ENCODE measurements at places on chromosomes 7 and 10.

- DNase-seq: no peak
Observed at GRCh38 chr7:135188298-135188984, 17.9 kb upstream of the CYREN start.

DNA sequence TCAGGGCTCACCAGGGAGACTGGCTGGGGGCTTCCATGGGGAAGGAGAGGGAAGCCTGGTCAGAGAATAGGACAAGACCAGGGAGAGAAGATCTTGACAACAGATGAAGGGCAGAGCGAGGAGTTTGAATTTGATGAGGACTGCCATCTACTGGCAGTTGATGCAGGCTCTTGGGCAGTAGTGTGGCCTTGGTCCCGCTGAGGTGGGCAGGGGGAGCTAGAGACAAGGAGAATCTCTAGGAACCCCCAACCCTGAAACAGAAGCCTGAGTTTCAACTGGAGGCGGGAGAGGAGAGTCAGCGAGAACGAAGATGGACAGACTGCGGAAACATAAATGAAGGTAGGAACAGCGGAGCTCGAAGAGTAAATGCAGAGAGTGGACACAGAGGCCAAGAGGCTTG, 81.0 kb downstream of the PPP1R3C start:
- peak; percentile 57 for DNase-seq

DNA sequence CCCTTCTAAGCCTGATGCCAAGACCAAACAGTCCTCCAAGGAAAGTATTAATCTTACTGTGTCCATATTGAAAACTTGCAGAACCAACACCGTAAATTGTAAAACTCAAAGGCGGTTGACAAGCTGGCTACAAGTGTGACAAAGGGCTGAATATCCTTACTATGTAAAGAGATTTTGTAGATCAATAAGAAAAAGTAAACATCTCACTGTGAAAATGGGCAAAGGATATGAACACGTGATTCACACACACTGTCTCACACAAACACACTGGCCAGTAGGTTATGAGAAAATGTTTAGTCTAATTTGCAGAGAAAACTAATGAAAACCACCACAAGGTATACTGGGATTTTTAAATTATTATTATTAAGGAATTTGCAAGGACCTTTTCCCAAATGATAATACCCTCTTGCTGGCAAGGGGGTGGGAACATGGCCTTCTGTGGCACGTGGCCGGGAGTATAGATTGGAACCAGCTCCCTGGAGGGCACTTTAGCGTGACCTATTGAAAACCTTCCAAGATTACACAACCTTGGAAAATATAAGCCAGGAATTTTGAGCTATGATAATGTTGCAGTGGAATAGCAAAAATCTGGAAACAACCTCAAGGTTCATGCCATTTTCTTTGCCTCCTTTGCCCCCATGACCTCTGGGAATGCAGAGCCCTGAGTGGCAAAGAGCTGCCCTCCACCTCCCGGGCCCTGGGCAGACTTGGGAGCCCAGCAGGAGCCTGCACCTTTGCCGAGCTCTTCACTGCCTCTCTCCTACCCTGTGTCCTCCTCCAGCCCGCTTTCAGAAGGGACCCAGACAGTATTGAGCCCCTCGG, 26.2 kb upstream of the SLC29A3 start:
- DNase-seq: no peak

DNA sequence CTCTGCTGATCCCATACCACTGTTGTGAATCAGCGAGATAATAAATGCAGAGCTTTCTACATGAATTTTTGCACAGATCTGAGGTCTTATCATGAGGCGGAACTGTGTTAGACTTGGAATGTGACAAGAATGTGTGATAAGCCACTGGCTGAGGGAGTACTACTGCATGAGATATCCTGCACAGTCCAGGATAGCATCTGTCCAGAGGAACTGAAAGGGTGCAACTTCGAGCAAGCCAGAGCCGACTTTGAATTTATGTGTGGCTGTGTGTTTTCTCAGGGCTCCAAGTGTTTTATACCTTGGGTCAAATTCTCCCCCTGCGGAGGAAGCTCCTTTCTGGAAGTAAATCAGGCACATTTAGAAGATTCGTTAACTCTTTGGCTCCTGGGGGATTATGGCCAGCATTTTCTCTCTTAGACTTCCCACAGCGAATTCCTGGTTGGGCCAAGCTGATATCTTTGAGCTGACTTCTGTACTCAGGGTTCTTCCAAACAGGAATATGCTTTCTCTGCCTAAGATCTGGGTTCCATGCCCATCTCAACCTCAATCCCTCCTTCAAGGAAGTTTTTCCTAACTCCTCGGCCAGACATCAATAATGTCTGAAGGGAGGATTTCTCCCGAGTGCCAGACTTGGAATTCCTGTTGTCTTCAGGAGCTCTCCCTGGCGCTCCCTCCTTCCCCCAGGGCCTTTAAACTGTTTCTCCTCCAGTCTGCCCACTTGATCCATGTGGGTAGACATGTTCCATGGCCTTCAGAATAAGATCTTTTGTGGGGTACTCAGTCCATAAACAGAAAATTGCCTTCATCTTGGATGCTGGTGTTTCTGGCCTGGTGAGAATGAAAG, 2.5 kb upstream of the MEST start:
- DNase-seq: peak; percentile 76

- DNase-seq: no peak
Observed at GRCh38 chr7:66418537-66418936, 210.1 kb upstream of the KCTD7 start.

DNA sequence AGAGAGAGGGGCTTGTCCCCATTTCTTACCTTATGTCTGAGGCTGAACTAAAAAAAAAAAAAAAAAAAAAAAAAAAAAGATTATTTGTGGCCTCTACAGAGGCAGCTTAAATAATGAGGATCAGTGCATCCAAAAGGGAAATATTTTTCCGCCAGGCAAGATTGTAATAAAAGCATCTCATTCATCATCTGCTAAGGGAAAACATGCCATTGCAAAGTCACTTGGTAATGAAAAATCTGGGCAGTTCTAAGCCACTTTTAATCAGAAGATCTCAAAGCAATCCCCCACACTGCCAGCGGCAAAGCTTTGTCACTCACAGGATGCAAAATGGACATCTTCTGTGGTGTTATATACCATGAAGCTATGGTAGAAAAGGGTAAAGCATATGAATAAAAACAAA, 3.8 kb downstream of the FAM107B start:
- DNase-seq: peak; percentile 6

GRCh38 chr7:106064771-106065574, 47.1 kb downstream of the SYPL1 start:
- peak; percentile 78 for DNase-seq

DNA sequence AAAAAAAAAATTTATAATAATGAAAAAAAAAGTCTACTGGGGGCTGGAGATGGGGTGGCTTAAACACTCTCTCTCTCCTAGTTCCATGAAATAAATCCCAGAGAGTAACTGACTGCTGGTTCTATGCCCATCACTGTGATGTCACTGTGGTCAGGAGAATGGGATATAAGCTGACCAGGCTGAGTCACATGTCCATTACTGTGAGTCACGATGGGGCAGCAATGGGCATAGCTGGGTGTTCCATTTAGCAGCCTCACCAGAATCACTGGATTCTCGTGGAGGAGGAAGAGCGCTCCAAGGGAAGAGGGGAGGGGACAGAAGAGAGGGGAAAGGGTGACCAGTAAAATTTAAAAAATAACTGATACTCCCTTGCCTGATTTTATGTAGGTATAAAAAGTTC, 37.1 kb downstream of the MASTL start:
- no peak for DNase-seq

GRCh38 chr10:83991986-83992753, 147.1 kb upstream of the GHITM start:
- DNase-seq: no peak

DNA sequence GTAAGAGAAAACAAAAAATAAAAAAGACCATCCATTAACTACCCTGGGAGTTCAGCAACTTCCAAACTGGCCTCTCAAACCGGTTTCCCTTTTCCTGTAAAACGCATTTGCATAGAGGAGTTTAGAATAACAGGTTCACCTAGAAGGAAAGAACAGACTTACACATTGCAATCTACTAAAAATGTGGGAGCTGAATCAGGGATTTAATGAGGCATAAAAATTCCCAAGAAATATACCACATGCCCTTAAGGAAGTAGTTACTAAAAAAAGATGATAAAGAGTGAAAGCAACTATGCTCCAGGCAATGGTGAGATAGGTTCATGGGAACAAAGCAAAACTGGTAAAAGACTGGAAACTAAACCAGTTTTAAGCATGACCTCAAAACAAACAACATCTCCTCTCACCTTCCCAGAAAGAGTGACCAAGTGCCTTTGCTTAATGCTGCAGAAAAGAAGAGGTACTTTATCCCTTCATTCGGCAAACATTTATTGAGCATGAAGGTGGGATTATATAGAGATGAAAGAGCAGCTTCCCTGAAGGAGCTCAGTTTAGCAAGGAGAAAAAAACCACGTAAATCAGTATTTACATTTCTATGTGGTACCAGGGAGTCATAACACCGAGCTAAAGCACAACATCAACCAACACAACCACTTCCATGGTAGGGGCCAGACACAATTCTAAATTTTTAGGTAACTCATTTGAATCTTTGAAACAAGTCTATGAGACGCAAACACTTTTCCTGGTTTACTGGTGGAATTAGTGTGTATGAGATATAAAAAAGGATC, 152.8 kb downstream of the SGMS1 start:
- no peak for DNase-seq

GRCh38 chr10:17010363-17011145, 119.1 kb downstream of the CUBN start:
- no peak for DNase-seq

DNA sequence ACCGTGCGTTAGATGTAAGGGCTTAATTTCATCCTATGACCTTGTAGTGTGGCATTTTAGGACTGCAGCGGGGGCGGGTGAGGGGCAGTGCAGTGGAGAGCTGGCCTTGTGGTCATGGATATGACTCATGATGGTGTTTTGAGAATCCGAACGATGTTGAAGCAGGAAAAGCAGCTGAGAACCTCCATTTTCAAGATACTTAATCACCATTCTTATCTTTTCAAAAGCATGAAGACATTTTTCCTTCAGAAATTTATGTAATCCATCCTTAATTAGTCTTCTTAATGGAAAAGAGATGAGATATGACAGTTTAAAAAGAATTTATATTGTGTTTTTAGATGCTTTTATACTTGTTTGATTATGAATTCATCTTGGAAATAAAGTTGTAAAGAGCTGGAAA, 9.6 kb downstream of the ATP5F1C start:
- DNase-seq: no peak

GRCh38 chr10:9957351-9957750, 1060.3 kb upstream of the CELF2 start:
- no peak for DNase-seq

DNA sequence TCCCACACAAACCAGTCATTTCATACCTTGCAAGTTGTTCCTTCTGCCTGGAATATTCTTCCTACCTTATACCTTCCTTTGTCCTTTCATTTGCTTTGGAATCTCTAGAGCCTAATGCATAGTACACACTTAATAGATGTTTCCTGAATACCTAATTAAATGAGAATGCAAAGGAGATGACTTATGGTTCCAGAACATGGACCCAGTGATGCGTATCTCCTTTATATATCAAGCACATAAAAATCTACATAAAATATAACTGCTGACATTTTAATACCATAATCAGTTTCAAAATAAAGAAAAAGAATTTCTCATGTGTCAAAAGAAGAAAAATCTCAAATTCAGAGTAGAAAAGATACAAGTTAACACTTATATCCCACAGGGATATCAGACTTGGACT, 110.6 kb upstream of the ASAH2 start:
- DNase-seq: no peak

DNA sequence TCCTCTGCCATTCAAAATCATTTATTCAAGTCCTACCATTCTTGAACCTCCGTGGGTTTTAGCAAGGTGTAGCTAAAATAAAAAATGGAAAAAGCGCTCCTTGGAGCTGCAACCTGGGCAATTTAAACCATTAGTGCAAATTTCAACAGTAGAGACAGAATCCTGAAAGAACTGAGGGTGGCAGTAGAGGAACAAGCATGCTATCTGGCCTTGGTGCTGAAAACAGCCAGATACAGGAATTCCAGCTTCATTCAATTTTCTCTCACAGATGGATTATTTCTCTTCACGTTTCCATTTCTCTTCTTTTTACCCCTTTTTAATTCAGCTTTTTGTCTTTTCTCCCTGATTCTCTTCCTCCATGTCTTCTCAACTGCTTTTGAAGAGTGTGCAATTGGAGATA, 77.7 kb downstream of the OTUD1 start:
- peak; percentile 79 for DNase-seq
